Nephron progenitor cell (in vitro differentiated cells): ENCODE measurements at places on chromosomes 7 and 10.

DNA sequence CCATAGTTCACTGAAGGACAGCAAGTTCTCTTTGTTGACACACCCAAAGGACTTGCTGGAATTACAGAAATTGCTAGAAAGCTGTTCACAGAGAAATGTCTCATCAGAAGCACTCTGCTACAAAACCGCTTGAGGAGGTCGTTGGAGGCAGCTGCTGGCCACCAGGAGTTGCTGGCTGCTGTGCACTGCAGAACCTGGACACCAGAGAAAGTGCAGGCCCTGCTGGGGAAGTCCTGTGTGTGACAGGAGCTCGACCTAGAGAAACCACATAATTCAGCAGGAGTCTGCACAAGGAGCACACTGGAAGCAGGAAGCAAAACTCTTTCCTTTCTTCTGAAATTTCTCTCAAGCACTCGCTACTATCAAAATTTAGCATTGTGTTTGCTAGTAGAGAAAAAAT is 461.5 kb upstream of the GHITM start:
- DNase-seq, result no peak

DNA sequence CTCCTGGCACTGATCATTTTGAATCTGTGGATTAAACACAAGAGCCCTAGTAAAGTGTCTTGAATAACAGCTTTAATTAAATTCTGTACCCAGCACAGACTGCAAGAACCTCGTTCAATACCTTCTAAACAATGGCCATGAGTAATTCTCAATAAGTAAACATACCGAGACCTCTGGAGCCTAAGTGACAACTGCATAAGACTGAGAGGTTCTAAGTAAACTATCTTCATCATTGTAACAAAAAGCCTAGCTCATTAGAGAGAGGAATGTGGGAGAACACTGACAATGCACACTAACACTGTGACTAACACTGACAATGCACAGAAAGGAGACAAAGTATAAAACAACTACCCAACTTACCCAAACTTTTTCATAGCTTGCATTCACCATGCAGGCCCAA is 117.4 kb downstream of the ELAPOR2 start:
- DNase-seq, result no peak

DNA sequence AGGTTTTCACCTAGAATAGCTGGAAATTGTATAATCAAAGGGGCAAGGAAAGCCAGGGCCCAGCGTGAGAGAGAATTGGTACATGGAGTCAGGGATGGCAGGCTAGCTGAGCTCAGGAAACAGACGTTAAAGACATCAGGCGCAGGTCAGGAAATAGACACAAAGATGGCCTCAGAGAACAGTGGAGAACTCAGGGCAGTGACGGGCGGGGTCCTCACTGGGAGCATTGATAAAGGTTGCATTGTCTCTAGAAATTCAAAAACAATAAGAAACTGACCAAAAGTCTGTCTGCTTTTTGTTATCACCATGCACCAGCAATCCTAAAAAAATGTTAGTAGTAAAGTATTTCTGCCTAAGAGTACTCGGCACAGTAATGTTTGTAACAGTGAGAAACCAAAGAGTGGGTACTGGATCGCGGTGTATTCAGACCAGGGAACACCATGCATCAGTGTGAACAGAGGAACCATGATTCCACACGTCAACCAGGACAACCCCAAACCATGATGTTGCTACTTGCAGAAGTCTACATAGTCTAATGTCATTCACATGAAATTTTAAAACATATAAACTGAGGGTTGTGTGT is 81.9 kb upstream of the AUTS2 start:
- no peak for DNase-seq

- DNase-seq, result no peak
Measured at GRCh38 chr7:157294773-157295172, 42.0 kb upstream of the DNAJB6 start.

- DNase-seq, result no peak
Measured at GRCh38 chr7:23334482-23335056, 35.4 kb downstream of the MALSU1 start.

GRCh38 chr10:6270951-6271350 is 68.2 kb downstream of the PFKFB3 start:
- no peak for DNase-seq

GRCh38 chr7:121107923-121108498 is 119.5 kb downstream of the CPED1 start:
- DNase-seq, result peak; percentile 30

DNA sequence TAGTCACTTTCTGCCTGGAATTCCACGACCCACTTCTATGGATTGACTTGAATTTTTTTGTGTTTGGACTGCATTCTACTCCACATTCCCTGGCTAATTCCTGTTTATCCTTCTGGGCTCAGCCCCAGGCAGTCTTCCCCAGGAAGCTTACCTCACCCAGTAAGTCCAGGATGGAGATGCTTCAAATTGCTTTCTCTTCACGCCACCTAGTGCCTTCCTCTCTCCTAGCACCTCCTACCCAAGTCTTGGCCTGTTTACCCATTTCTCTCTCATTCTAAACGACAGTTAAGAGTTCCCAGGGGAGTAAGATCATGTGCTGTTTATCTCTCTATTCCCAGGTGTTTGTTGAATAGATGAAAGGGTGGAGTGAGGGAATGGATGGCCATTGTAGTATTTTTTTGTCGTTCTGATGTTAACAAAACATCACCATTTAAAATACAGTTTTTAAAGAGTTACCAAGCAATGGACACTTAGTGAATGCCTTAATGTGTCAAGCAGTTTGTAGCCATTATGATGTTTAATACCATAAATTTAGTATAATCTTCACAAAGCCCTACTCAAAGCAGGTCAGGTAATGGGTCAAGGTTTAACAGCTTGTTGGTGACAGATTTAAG is 45.5 kb upstream of the TARP start:
- peak; percentile 32 for DNase-seq

DNA sequence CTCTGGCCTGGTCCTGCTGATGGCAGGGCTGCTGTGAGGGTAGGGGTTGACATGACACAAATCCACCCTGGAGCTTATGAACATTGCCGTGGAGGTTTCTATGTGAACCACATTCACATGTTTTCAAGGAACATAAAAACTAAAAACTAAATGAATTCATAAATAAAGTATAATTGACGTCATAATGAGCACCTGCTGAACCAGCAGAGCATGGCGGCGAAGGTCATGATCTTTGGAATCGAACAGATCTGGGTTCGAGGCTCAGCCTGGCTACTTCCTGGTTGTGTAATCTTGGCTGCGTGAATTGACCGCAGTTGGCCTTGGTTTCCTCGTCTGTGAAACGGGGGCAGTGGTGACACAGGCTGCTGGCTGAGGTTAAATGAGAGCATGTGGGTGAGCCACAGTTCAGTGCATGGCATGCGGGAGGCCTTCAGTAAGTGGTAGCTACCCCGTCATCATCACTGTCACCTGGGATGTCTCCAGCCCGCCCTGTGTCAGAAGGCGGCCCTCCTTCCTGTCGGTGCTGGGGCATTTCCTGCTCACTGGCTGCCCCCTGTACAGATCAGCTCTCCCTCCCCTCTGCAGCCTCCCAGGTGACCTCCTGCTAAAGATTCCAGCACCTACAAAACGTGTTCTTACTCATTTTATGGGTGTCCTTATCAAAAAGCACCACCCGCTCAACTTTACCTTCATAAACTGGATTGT is 190.3 kb upstream of the SHH start:
- DNase-seq, result no peak

GRCh38 chr10:44334621-44335184 is 50.2 kb downstream of the CXCL12 start:
- DNase-seq, result no peak

- DNase-seq, result no peak
Measured at GRCh38 chr7:50181081-50181480, 88.0 kb upstream of the ZPBP start.

- DNase-seq, result no peak
Measured at GRCh38 chr7:90582164-90582563, 14.0 kb upstream of the CDK14 start.

- no peak for DNase-seq
Measured at GRCh38 chr7:95693551-95694333, 78.6 kb upstream of the DYNC1I1 start.

DNA sequence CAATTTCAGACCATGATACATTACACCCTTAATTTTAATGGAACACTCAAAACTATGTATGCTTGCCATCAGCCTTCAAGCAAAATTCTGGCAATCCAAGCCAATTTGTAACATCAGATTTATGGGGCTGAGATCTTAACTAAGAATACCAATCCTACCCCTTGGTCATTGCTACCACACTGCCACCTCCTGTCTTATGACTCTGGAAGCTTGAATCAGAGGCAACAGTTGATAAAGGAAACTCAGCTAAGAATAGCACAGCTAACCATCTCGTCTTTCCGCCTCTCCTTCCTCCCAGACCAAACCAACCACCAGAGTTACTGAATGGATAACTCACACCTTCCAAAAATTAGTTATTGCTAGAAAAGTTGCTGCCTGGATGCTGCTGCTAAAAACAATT is 7.4 kb downstream of the IGF2BP3 start:
- DNase-seq, result no peak

GRCh38 chr10:93160829-93161228 is 87.1 kb downstream of the CYP26A1 start:
- no peak for DNase-seq

DNA sequence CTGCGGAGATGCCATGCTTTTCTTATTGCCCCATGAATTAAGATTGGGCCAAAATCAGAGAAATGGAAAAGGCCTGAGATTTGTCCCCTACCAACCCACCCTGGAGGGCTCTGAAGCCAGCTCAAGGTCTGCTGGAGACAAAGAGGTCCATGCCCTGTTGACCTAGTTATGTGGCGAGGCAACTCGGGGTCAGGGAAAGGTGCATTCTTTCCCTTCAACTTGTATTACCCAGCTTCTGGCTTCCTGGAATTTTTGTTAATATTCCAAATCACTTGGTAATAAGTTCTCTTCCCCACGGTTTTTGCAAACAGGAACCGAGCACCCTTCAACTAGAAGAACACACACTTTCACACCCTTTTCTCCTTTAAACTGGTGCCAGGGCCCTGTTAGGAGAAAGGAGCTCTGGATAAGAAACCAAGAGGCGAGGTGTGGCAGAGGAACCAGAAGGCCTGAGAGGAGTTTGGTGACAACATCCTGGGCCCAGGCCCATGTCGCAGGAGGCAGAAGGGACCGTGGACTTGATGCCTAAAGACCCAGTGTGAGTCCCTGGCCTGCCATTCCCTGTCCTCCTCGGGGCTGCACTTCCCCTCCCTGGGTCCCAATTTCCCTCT is 12.5 kb upstream of the SFRP5 start:
- no peak for DNase-seq

DNA sequence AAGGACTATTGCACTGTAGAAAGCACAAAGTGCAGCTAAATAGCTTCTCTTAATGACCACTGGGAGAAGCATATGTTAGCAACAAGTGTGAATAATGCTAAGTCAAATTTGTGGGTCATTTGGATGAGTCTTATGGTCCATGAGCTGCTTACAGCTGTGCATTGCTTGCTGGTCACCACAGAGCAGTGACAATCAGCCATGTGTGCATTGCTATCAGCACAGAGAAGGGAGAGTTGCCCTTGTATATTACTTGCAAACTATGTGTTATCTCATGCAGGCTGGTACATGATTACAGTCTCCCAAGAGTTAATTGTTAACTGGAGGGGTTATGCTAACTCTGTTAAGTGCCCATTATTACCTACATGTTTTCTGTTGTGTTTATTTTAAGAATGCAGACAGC is 25.7 kb downstream of the MRPS33 start:
- DNase-seq, result no peak

DNA sequence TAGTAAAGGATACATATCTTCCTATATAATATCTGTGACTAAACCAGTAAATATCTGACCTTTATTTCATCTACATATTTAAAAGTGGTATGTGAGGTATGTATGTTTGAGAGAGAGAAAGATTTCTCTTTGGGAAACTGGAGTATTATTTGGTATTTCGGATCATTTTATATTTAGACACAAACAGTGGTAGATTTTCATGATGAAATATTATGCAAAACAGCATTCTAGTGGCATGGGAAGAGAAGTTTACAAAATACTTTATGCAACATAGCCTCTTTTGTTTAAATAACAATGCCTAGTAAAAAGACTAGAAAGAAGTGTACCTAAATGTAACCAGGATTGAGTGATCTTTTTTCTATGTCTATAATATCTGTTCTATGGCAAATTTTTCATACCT is 98.6 kb upstream of the TMEM168 start:
- DNase-seq, result no peak
